ENCODE measurements at places on chromosomes 16 and 17. TPM values are rescaled to one million over a fixed set of nuclear protein-coding genes. Genes with fewer than 3 reads are reported as not detected.

Gene CBX2
- 3.2 TPM for total RNA-seq

- DNase-seq = peak; percentile 35
Observed at GRCh38 chr16:2773188-2773968, 3.7 kb downstream of the ELOB start.

Gene CEP295NL
- total RNA-seq = 8.5 TPM

Gene LPO
- total RNA-seq = not detected

Gene PDILT
- total RNA-seq = not detected

Gene CD7
- total RNA-seq = 23.6 TPM

DNA sequence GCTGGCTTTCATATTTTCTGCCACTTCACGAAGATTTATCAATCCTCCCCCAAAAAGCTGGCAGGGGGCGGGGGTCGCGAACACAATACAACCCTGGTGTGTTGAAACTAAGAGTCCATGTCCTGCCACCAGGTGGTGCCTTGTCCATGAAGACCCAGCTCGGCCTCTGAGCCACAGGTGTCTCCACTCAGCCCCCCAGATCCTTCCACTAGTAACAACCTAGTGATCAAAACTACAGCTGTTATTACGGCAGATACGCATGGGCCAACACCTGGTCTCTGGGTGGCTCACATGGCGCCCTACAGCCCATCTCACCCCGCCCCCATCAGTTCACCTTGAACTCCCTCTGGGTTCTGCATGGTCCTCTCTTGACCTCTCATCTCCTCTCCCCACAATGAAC is 27.7 kb downstream of the USP7 start:
- no peak for DNase-seq

GRCh38 chr16:56576585-56577299 is 11.9 kb downstream of the MT4 start:
- DNase-seq = peak; percentile 92

DNA sequence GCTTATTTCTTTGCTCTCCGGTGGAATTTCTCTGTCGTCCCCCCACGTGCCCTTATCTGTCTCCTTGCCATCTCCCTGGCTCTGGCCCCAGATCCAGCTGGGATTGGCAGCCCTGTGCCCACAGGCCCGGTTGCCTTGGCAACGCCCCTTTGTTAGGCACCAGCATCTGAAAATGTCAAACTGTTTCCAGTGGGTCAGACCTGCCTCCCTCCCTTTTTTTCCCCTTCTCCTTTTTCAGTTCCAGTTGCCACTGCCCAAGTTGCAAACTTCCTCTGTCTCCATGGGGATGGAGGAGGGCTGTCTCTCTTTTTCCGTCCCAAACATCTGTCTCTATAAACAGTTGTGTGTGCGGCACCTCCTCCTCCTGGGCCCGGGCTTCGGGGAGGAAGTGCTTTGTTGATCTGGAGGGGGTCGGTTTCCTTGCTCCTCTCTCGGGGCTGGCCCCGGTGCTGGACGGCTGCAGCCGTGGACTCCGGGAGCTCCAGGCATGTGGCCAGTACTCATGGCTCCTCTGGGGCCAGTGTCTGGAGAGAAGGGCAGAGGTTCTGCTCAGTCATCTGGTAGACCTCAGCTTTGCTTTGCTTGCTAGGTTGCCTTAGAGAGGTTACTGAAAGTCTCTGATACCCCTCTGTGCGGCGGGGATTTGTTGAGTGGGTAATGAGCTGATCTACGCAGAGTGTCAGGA is 35.3 kb downstream of the SOCS3 start:
- DNase-seq = no peak

Gene SPATA22
- total RNA-seq = not detected

GRCh38 chr16:66131156-66131807 is 235.2 kb upstream of the CDH5 start:
- no peak for DNase-seq

- DNase-seq = no peak
Observed at GRCh38 chr16:68724797-68725196, 12.3 kb upstream of the CDH1 start.

DNA sequence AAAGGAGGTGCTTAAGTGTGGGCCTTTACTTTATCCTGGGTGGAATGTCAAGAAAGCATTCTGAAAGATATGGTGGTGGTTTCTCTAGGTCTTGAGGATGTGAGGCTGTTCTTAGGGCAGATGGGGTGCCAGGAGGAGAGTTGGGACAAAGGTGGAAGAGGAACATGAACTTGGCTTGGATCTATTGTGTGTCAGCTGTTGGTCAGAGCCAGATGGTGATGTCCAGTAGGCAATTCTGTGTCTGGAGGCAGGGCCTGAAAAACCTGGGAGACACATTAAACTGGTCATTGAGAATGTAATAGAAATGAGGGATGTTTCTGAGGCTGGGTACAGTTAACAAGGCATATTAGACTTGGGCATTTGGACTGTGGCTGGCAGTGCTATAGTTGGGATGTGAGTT is 32.6 kb upstream of the RGS9 start:
- DNase-seq = no peak

DNA sequence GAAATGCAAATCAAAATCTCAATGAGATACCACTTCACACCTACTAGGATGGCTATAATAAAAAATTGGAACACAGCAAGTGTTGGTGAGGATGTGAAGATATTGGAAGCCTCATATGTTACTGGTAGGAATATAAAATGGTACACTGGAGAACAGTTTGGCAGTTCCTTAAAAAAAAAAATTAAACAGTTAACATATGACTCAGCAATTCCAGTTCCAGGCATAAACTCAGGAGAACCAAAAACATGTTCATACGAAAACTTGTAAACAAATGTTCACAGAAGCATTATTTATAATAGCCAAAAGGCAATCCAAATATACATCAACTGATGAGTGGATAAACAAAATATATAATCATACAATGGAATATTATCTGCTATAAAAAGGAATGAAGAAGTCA is 28.2 kb downstream of the ZNF652 start:
- no peak for DNase-seq

DNA sequence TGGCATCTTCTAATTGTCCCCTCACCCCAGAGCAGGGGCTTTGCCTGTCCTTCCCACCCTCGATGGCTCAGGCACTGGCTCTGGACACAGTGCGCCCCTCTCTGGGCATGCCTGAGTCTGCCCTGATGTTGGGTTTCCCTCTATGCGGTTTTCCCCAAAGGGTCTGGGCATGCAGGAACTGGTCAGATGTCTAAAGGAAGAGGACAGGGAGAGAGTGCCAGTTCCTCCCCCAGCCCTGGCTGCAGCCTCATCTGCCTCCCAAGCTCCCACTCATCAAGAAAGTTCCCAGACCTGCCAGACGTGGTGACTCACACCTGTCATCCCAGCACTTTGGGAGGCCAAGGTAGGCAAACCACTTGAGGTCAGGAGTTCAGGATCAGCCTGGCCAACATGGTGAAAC is 41.3 kb upstream of the PABPN1L start:
- DNase-seq = no peak
